Stimulated activated CD4-positive, alpha-beta T cell treated with anti-CD3 and anti-CD28 coated beads, Interleukin-4, amount 100 ng/mL, for 24 hours (primary cell): ENCODE measurements at places on chromosomes 4 and X.

DNA sequence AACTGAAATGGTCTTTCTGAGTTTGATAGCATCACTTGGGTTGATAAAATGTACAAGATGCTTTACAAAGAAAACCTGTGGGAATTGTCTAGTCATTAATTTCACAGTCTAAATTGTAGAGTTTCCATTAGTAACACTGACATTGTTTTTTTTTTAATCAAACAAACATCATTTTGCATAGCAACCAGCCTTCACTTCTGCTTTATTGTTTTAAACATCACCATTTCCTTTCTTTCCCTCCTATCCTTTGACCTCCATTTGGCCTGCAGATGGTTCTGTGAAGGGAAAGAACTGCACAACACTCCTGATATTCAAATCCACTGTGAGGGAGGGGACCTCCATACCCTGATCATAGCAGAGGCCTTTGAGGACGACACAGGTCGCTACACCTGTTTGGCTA lies 171.1 kb downstream of the PALLD start:
- DNase-seq, result no peak

DNA sequence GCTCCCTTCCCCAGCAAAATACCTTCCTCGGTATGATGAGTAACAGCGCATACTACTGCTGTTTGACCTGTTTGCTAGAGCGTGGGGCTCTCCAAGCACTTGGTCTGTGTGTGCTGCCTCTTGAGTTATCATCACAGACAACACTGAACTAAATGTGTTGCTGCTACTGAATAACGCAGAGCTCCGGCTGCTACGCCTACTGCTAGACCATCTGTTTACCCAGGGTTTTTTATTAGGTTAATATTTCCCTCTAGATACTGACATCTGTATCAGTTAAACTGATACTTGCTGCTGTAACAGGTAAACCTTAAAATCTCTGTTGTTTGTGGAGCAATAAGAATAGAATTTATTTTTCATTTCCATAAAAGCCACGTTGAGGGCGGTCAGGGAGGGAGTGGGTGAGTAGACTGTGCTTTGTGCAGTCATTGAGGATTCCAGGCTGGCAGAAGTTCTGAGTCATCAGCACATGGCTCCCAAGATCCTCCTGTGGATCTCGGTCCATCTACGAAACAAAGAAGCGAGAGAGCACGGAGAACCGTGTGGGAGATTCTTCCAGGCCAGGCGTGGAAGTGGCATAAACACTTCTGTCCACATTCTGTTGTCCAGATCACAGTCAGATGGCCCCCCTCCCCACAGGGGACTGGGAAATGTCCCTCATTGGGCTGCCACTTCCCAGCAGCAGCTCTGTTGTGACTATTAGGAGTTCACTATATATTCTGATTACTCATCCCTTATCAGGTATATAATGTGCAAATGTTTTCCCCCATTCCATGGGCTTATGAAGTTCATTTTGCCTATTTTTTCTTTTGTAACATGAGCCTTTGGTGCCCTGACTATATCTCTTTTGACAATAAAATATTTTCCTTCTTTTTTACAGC lies 14.1 kb downstream of the GRK4 start:
- DNase-seq, result no peak

- no peak for DNase-seq
Observed at GRCh38 chr4:147550626-147551246, 66.5 kb upstream of the TMEM184C start.

- no peak for DNase-seq
Observed at GRCh38 chrX:123899701-123900100, 39.8 kb downstream of the XIAP start.

GRCh38 chr4:6390356-6390755 lies 82.1 kb downstream of the PPP2R2C start:
- no peak for DNase-seq

DNA sequence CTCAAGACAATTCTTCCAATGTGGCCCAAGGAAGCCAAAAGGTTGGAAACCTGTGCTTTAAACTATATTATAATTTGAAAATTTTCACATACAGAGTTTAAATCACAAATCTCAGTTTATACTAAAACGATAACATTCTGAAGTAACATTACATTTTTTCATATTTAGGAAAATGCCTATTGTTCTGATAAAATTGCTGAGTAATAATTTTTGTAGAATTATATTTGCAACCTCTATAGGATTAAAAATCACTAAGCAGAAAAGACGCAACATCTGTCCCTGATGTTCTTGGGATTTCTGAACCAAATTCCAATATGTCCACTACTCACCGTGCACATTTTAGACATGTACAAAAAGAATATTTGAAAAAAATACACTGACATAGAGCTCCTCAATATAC lies 10.5 kb downstream of the ZNF732 start:
- DNase-seq, result no peak

GRCh38 chr4:148073349-148073748 lies 341.5 kb downstream of the ARHGAP10 start:
- DNase-seq, result no peak
